Naive B cell (primary cell): ENCODE measurements at places on chromosomes 2 and 18.

DNA sequence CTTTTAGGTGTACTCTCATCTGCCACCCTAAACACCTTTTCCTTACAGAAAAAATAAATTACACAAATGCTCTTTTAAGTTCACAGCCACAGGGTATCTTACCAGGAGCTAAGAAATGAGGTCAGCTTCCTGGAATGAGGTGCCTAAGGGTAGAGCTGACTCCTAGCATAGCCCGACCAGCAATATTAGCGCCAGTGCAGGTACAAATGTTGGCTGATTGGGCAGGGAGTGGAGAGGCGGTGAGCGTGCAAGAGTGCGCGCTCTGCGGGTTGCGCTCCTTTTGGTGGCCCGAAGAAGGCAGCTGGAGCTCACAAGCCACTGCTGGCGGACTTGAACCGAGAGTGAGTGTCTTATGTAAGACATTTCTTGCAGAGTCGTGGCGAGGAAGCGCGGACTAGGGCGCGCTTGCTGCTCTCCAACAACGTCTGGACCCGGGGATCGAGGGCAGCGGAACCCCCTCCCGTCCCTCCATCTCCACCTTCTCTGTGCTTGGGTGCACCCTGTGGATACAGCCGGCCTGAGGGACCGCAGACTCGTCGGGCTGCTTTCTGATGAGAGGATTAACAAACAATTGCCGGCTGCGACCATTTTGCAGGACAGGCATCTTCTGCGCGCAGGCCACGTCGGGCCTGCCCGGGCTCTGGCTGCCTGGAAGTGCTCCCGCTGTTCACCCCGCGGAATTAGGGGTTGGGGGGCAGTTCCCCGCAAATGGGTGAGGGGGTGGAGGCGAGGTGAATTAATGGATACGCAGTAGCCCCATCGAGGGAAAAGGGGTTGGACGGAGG, 17.3 kb downstream of the BOLA3 start:
- DNase-seq = no peak

DNA sequence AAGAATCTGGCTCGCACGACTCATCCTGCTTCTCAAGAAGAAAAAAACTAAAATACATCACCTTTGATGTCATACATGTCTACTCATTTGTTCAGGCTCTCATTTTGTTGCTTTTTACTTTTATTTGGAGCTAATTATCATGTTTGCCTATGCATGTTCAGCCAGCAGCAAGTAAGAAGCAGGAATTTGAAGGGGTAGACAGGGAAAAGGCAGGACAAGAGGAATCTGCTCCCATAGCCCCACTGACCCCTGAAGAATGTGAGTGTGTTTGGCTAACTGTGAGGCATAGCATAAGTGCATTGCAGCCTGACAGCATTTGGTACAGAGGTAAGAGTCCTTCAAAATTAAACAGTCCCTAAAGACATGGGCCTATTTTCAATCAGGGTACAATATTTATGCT, 72.7 kb downstream of the NYAP2 start:
- no peak for DNase-seq

DNA sequence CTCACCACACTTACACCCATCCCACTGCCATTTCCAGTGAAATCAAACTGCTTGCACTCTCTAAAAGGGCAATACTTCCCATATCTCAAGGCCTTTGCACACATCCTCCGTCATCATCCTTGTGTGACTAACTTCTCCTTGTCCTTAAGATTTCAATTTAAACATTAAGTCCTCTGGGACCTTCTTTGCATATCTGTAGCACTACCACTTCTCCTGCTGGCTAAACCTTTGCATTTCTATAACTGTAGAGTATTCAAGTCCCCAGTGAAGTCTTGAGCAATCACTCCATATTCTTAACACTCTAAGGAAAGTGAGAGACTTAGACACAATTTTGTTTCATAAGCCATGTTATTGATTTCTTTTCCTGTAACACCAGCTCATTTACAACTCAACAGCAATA, 136.8 kb upstream of the EPHA4 start:
- DNase-seq = no peak

DNA sequence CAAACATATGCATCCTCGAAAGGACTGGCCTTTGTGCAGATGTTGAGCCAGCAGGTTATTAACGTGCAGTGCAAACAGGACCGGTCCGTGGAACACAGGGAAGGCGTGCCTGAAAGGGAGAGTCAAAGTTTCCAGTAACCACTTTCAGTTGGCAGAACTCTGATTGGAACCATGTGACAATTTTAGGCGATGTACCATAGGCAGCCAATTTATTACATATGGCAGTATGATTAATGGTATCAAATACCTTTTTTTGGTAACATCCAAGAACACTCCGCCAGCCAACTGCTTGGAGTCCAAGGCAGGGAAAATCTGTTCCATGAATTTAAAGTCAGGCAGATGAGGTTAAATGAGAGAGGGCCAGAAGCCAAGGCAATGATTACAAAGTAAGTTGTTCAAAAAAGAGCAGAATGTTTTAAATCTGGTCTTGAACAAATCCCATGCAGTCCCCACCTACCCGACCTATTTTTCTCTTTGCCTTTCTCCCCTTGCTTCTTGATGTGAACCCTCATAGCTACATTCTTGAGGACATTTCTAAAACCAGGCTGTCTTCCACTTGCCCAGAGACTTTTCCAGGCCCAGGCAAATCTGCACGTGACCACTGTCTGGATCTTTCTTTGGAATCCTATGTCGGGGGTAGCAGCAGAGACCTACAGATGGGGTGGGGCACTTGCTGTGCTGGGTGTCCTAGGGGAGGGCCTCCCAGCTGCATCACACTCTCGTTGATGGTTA, 351.7 kb downstream of the HRH4 start:
- DNase-seq = no peak

DNA sequence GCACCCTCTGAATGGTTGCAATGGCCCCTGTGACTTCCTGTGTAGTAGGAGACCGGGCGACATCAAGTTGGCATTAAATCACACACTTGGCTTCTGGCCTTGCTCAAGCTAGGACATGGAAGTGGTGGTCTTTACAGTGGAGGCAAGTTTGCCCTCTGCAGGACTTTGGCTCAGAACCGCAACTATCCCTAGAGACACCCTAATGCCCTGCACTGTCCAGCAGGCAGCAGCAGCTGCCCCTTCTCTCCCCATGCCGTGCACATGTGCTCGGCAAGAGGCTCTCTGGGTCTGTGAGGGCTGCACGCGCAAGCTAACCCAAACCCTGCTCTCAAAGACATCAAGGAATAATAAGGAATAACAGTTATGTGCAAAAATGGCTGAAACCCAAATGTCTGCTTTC, 106.5 kb downstream of the COL6A3 start:
- no peak for DNase-seq

DNA sequence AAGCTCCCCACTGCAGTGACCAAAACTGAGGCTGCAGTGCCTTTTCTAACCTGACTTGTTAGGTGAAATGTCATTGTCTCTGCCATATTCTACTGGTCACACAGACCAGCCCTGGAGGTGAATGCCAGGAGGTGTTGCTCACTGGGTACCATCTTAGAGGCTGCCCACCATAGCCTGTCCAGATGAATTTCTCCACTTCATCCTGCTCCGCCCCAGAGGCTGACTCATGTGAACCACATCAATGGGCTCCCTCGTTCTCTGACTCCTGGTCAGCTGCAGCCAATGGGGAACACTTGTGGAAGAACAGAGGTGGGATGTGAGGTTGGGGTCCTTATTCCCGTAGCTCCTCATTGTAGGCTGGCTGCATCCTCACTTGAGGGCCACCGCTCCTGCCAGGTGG, 3.4 kb upstream of the NARS1 start:
- DNase-seq = no peak
